Activated CD4-positive, alpha-beta T cell treated with anti-CD3 and anti-CD28 coated beads for 1 hour (primary cell): ENCODE measurements at places on chromosomes 2 and 18.

DNA sequence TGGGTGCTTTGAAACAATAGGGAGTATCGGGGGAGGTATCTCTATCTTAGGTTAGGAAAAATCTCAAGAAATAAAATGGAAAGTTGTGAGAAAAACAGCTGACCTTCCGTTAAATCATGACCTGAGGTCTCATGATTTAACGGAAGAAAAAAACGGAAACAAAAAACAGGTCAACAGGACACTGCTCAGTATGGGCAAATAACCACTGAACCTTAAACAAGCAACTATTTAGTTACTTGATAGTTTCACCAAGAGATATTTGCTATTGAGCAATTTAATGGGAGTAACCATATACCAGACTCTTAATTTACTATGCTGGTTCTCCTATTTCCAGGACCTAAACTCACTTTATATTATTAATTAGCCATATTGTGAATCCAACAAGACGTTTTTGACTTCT lies 150.8 kb downstream of the PARD3B start:
- no peak for DNase-seq

DNA sequence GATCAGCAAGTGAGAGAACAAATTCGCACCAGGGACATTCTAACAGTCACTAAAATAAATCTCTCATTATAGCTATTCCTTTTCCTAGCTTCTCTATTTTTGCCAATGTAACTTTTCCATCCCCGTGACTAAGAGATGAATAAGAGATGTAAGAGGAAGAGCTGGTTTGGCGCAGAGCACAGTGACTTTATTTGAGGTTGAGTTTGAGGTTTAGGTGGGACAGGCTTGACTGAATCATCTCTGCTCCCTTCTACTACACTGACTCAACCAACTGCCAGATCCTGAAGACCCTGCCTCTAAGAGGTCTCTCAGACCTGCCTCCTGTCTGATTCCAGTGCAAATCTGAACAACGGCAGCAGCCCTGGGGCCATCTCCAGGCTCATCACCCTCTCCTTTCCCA lies 28.0 kb downstream of the RFX8 start:
- DNase-seq = no peak

- DNase-seq = no peak
These were observed 169.3 kb downstream of the TMEM200C start for GRCh38 chr18:5726011-5726410.

DNA sequence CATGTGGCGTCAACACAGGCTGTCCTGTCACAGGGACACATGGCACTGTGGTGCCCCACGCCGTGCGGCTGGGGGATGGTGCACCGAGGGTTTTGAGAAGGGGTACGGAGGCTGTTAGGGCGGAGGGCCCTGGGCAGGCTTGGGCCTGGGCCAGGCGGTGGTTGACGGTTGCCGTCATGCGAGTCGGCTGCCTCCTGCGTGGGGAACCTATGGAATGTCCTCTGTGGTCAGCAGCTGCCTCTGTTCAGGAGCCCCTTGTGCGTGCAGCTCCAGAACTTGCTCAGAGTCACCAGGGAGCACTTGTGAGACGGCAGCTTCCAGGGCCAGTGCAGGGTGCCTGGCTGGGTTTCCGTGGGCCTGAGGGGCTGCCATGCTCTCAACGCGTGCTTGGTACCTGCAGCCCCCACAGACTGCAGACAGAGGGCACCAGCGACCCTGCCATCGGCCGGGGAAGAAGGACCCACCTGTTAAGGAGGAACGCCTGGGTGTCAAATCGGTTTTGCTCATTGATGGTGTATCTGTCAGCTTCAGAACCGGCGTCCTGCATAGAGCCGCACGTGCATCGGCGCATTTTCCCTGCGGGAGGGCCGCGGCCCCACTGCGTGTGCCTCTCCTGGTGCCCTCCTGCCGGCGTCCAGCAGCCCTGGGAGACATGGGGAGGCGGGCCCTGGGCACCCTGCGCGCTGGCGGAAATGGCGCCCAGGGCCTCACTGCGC lies 10.0 kb upstream of the D2HGDH start:
- DNase-seq = no peak

- DNase-seq = no peak
These were observed 219.9 kb downstream of the PIK3C3 start for GRCh38 chr18:42174909-42175308.

DNA sequence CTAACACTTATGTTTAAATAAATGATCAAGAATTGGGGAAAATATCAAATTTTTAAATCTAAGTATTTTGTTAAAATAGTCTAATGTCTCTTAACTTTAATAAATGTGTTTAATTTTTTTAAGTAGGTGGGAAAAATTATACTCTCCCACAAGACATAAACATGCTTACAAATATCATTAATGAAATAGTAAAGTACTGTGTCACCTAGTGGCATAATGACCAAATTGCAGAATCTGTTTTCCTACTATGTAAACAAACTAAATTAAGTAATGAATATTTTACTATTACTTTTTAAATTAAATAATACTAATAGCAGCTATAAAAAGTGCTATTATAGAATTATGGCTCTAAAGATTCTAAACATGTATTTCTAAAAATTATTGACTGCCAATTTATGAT lies 52.0 kb upstream of the CHAC2 start:
- no peak for DNase-seq

GRCh38 chr2:73176205-73176880 lies 26.0 kb upstream of the NOTO start:
- DNase-seq = no peak

- no peak for DNase-seq
These were observed 3.5 kb upstream of the RNU4ATAC start for GRCh38 chr2:121527009-121527682.

GRCh38 chr18:73948084-73948483 lies 199.6 kb downstream of the FBXO15 start:
- no peak for DNase-seq

DNA sequence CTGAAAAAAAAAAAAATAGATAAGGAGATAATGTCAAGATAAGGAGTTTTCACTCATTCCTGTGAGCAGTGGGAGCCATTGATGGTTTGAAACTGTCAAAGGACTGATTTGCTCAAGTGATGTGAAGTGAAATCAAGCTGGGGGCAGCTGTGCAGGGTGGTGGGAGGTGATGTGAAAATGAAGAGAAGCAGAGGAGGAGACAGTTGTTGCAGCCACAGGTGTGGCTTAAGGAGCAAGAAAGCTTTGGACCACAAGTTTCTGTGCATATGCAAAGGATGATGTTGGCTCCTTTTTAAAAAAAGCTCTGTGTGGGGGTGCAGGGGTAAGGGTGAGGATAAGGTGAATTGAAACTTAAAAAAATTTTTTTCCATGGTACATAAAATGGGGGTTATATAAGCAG lies 8.3 kb downstream of the EFR3B start:
- no peak for DNase-seq
